ENCODE measurements at places on chromosomes 3 and 15.

GRCh38 chr3:179788996-179789395, 136.2 kb downstream of the USP13 start:
- DNase-seq = no peak

DNA sequence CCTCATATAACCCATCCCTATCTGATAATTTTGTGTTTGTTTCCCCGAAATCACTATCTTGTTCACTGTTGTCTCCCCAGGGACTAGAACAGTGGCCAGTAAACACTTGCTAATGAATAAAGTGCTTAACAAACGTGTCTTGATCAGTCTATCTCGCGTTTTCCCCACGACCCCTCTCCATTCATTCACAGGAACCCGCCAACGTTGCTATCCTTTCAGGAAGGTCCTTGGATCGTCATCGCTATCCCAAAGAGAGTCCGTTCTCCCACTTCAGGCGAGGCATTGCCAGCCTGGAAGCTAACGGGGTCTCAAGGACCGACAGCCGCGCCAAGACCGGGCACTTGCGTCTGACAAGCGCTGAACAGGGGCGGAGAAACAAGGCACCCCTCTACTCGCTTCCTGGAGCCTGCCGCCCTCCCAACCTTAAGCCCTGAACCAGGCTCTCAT, 344 bp downstream of the LINS1 start:
- no peak for DNase-seq

DNA sequence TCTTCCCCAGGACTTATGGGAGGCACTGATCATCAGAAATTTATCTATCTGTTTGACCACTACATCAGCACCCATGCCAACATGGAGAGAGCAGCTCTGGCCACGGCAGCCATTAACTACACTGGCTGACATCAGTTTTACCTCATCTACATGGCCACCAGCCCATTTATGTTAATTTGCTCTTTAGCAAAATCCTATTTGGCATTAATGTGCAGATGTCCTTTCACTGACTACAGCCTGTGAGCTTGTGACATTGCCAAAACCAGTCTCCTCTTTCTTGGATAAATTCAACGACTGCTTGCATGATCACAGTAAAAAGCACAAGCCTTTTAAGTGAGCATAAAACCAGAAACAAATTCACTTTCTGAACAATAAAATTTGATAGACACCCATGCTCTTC, 47.5 kb downstream of the NR1I2 start:
- no peak for DNase-seq

GRCh38 chr15:96020133-96020532, 310.4 kb upstream of the NR2F2 start:
- DNase-seq = no peak

- no peak for DNase-seq
Measured at GRCh38 chr3:57816471-57817095, 60.5 kb downstream of the SLMAP start.

DNA sequence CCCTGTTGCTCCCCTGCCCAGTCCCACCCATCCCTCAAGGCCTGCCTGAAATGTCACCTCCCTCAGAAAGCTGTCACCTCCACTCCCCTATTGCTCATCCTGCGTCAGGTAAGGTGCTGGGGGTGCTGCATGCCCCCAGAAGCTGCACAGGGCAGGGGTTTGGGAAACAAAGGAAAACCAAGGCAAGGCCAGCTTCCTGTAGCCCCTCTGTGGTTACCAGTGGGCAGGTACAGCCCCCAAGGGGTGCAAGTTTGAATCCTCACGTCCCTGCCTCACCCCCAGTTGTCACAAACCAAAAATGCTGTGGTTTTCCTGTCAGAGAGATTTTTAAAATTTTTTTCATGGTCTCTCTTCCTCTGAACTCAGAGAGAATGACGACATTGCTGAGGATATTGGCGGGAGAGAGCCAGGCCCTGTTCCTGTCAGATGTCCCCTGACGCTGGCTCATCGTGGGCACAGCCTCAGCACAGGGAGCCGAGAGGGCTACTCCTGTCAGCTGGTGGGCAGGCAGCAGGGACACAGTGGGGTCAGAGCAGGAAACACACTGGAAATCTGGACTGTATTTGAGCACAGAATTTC, 27.0 kb downstream of the PSTPIP1 start:
- no peak for DNase-seq
